ENCODE measurements at places on chromosomes 3 and 15.

GRCh38 chr15:25180606-25181292, 226.0 kb downstream of the SNRPN start:
- no peak for DNase-seq

- DNase-seq, result peak; percentile 2
Observed at GRCh38 chr3:197428117-197428801, 127.5 kb downstream of the BDH1 start.

- DNase-seq, result no peak
Observed at GRCh38 chr15:72342385-72342784, 22.4 kb upstream of the CELF6 start.

- no peak for DNase-seq
Observed at GRCh38 chr3:25463836-25464418, 35.9 kb downstream of the RARB start.

DNA sequence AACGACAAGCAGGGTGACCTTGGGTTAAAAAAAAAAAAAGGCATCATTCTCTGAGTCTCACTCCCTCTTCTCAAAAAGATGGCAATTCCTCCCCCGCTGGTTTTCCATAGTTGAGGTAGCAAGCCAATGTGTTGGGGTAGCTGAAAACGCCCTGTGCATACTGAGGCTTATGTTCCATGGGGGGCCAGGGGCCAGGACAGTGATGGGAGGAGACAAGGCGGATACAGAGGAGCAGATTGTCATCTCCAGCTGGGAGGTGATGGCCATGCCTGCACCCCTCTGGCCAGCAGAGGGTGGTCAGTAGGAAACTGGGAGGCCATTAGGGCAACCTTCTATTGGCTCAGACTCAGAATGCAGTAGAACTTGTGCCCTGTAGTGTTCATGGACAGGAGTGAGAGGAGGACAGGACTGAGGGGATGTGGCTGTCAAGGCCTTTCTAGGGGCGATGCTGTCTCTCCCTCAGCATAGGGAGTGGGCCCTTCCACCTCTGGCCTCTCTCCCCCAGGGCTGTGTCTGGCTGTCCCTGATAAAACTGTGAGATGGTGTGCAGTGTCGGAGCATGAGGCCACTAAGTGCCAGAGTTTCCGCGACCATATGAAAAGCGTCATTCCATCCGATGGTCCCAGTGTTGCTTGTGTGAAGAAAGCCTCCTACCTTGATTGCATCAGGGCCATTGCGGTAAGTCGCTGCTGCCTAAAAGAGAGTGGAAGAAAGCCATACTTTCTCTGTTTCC, 1.9 kb downstream of the TF start:
- DNase-seq, result no peak

DNA sequence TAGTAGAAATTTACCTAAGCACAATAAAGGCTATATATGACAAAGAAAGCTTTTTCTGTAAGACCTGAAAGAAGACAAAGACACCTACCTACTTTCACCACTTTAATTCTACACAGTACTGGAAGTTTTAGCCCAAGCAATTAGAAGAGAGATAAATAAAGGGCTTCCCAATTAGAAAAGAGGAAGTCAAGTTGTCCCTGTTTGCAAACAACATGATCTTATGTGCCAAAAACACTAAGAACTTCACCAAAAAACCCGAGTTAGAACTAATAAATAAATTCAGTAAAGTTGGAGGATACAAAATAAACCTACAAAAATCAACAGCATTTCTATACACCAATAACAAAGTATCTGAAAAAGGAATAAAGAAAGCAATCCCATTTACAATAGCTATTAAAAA, 190.9 kb downstream of the NR2F2 start:
- DNase-seq, result no peak

DNA sequence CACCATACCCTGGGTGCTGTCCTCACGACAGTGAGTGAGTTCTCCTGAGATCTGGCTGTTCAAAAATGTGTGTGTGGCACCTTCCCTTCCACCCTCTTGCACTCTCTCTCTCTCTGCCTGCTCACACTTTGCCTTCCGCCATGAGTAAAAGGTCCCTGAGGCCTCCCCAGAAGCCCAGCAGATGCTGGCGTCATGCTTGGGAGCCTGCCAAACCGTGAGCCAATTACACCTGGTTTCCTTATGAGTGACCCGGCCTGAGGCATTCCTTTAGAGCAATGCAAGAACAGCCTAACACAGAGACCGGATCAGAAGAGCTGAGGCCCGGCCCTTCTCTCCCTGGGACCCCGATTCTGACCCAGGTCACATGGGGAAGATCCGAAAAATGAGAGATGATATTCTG, 15.4 kb downstream of the TMEM44 start:
- no peak for DNase-seq

DNA sequence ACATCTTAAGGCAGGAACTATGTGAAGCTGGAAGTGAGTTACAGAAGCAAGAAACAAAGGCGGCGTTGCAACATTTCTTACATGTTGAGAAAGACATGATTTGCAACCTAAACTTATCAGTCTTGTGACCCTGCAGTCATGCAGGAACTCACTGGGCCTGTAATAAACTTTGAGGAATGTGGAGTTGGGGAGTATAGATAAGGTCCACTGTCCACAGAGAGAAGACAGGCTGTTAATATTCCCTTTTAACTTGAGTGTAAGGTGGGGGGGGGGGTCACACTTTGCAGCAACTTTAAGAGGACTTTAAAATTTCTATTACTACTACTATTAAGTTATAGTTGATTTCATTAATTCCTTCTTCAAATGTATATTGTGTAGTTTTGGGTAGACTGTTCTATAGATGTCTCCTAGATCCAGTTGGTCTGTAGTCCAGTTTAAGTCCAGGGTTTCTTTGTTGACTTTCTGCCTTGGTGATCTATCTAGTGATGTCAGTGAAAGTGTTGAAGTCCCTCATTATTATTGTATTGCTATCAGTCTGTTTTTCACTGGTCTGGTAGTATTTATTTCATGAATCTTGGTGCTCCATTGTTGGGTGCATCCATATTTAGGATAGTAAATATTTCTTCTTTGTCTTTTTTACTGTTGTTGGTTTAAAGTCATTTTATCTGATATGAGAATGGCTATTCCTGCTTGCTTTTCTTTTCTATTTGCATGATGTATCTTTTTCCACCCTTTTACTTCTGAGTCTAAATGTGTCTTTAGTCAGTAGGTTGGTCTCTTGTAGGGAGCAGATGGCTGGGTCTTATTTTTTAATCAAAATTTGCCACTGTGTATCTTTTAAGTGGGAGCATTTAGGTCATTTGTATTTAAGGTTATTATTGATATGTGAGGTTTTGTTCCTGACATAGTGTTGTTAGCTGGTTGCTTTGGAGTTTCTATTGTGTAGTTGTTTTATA, 15.6 kb upstream of the FAM98B start:
- no peak for DNase-seq

GRCh38 chr15:44087578-44088465, 107.2 kb downstream of the FRMD5 start:
- no peak for DNase-seq

- DNase-seq, result no peak
Observed at GRCh38 chr3:36650271-36650671, 114.1 kb downstream of the DCLK3 start.

- no peak for DNase-seq
Observed at GRCh38 chr3:52080830-52081719, 24.7 kb upstream of the DUSP7 start.

- no peak for DNase-seq
Observed at GRCh38 chr3:143151004-143151731, 31.6 kb downstream of the CHST2 start.

- DNase-seq, result no peak
Observed at GRCh38 chr3:72615776-72616175, 232.5 kb downstream of the SHQ1 start.

DNA sequence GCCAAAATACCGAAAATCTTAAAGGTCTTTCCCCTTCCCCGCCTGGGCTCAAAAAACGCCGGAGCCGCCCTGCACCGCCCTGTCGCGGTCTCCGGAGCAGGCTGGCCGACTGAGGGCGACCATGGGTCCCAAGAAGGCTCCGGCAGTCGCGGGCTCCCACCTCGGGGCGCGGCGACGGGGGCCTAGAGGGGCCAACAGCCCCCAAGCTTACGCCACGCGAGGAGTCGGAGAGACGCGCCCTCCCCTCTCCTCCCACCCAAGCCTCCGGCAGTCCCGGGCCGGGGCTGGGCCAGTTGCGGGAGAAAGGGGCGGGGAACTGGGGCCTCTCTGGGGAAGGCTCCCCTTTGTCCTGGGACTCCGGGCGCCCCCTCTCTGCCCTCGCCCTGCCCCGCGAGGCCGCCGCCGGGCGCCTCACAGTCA, 69.2 kb downstream of the GOLGA8B start:
- no peak for DNase-seq

- DNase-seq, result no peak
Observed at GRCh38 chr3:100748220-100748619, 38.9 kb downstream of the TFG start.

DNA sequence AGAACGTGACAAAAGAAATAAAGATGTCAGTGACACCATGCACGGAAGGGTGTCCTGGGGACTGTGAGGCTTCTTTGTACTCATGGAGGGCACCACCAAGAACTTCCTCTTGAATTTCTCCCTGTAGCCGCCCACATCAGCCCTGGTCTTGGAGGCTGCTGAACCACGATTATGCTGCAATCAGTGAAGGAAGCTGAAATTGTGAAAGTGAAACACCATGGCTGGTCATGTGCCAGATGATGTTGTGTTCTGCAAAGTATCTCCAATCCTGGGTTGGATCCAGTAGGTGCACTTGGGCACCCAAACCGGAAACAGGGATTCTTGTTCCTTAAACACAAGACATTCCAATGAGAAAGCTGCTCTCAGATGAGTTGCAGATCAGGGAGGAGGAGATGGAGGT, 104.4 kb upstream of the GOLGA6L6 start:
- no peak for DNase-seq

DNA sequence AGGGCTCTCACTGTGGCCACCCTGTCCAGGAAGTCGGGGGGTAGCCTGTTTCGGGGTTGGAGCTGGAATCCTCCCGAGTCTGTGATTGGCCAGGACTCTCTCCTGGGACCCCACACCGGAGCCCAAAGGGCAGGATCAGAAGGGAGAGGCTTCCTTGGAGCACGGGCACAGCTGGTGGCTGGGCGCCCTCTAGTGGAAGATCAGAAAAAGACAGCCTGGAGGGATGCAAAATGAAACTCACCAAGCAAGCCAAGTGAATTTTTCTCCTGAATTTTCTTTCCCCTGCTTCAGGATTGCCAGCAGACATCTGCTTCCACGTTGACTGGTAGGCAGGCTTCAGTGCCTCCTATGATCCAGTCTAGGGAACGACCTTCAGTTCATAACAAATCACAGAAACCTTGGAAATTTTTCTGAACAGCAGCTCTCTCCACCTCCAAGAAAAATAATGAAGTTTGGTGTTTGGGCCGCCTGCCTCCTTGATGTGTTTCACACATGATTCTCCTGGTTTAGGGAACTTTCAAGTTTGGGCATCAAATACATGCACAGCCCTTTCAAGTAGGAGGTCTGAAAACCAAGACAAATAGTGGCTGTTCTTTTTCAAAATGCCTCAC, 224.6 kb downstream of the VPS13C start:
- peak; percentile 10 for DNase-seq

GRCh38 chr3:87350367-87351199, 74.2 kb upstream of the POU1F1 start:
- no peak for DNase-seq

DNA sequence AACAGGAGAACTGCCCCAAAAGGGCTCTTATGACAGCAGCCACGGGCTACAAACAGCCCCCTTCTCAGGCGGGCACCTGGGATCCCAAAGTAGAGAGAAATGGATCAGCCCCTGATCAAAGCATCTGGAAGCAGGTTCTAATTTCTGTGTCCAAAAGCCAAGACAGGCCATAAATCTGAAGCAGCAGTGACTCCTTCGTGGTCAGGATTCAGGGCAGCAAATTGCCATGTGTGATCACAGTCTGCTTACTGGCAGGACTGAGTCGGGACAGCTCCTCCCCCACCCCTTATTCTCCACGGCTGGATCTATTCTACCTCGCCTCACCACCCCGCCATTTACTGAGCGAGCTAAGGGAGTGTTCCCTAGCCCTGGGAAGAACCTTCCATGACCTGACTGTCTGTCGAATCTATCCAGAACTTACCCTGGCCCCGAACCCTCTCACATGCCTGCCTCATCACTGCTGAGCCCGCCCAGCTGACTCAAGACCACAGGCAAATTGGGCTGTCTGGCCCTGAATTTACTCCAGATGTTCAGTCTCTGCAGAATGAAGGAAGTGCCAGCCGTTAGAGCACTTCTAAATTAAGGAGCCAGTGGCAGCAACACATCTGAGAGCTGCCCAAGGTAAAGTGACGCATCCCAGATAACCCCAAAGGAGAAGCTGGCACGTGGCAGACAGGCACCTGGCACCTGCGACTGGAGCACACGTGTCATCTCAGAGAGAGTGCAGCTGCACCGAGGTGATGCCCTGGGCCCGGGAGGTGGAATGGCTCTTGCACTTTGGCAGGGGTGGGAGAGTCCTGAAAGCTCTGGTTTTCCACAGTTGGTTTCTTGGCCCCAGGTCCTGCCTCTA, 1.3 kb downstream of the LRRC15 start:
- DNase-seq, result no peak

- DNase-seq, result no peak
Observed at GRCh38 chr3:128215290-128215689, 62.0 kb downstream of the EEFSEC start.

GRCh38 chr15:52114261-52115055, 1.9 kb upstream of the BCL2L10 start:
- no peak for DNase-seq

DNA sequence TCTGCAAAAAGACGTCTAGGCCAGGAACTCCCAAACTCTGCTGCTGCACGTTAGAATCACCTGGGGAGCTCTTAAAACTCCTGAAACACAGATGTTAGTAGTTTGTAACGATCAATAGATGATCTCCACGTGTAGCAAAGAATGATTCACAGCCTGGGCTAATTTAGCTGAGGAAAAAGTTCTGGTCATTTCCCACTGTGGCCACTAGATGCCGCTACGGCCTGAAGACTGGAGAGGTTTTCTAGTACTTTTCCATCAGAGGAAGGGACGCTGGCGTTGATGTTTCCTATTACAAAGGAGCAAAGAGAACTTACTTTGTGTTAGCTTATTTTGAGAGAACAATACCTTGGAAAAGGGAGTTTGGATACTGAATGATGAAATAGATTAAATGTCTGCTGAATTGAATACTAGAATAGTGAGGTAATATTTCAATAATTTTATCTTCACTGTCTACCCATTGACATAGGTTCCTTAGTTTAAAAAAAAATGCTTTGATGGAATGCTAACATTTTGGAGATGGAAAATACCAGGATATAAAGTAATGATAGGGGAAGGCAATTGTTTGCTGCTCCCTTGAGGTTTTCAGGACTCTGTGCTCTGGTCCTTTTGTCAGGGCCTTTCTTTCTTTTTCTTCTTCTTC, 159.1 kb downstream of the P3H2 start:
- no peak for DNase-seq

DNA sequence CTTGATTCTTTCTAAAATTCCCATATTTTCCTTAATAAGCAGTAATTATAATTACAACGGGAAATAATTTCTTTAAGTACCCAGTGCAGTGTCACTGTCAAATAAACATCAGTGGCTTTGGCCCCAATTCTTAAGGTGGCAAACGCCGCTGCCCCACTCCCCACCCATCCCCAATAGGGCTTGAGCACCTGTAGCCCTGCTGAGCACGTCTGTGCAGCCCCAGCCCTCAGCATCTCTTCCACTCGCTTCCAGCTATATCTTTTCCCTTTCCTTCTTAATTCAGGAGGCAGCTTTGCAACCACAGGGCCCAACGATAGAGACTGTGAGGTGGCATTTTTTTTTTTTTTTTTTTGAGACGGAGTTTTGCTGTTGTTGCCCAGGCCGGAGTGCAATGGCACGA, 9.0 kb downstream of the PPM1M start:
- DNase-seq, result no peak

GRCh38 chr3:120227710-120228347, 57.2 kb downstream of the GPR156 start:
- no peak for DNase-seq

Data from activated CD8-positive, alpha-beta memory T cell treated with anti-CD3 and anti-CD28 coated beads for 1 hour (primary cell).